ENCODE measurements at places on chromosomes 3 and 15.

GRCh38 chr15:29420188-29420587 lies 150.6 kb upstream of the NSMCE3 start:
- no peak for DNase-seq

DNA sequence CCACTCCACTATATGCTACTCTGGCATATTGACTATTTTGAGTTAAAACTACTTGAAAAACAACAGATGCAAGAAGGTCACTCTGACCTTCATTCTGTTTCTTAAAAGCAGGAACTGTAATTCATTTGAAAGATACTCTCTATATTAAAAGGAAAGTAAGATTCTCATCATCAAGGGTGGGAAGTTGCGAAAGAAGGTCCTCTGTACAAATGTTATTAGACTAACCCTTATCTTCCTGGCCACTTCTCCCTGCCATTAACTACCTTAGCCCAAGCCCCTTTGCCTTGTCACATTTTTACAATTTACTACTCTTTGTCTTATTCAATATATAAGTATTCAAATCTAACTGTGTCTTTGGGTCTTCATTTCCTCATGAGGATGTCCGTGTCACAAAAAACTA lies 16.1 kb downstream of the SIDT1 start:
- DNase-seq, result no peak

GRCh38 chr3:169607949-169608348 lies 55.6 kb downstream of the MECOM start:
- DNase-seq, result no peak

DNA sequence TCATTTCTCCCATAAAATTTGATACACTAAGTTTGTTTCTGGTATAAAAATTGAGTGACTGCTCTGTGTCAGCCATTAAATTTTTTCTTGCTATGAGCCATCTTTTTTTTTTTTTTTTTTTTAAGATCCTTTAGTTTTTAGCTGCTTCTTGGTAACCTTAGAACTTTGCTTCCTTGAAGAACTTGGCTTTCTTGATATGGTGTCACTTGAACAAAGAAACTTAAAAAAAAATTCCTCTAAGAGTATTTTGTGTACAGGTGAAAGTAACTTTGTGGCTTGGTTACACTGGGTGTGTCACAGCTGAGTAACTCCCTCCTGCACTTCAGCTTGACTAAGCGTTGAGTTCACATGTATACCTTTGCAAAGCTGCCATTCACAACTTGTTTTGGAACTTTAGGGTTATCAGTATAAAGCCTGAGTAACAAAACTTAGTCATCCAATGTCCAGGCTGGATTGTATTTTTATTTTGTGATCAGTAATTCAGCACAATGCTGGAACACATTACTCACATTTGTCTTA lies 6.5 kb downstream of the CHD2 start:
- DNase-seq, result no peak

GRCh38 chr3:55065331-55065730 lies 137.5 kb upstream of the LRTM1 start:
- no peak for DNase-seq

- DNase-seq, result no peak
These were observed 149.2 kb upstream of the MITF start for GRCh38 chr3:69590111-69590510.

GRCh38 chr15:70643783-70644125 lies 119.6 kb downstream of the UACA start:
- DNase-seq, result no peak

GRCh38 chr15:63402498-63403253 lies 21.0 kb upstream of the CA12 start:
- DNase-seq, result no peak

- DNase-seq, result no peak
These were observed 158.5 kb downstream of the FBLN2 start for GRCh38 chr3:13707456-13707855.

DNA sequence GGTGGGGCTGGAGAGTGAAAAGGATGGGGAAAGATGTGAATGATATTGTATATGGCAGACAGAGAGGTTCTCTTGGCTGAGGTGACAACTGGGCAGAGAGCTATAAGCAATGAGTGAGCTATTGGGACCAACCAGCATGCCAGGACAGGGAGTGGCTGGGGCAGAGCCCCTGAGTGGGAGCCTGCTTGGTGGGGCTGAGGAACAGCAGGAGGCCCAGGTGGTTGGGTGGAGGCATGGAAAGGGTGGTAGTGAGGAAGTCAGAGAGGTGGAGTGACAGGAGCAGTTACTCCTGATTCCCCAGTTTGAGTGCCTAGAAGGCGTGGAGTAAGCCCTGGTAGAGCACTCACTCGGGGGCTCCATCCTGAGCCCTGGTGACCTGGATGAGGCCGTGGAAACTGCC lies 15.5 kb upstream of the TNFAIP8L3 start:
- no peak for DNase-seq

GRCh38 chr3:51550080-51550819 lies 11.7 kb downstream of the RAD54L2 start:
- no peak for DNase-seq

GRCh38 chr15:100726421-100727190 lies 124.2 kb downstream of the ASB7 start:
- no peak for DNase-seq

DNA sequence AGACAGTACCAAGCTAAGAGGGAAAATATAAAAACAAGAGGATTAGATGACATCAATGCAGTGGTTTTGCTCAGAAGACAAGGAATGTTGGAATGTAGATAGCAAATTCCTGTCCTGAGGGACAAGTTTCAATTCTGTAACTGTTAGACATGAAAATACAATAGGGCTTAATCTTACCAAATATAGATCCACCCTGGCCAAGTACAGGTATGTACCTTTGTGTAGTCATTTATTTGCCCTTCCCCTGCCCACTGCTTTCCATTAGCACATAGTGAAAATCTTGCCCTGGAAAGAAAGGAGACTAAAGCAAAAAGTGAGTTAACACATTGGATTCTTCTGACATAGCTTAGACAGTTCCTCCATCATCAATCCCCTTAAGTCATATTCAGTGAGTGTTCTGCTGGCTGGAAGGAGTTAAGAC lies 389.0 kb upstream of the THBS1 start:
- no peak for DNase-seq

- DNase-seq, result no peak
These were observed 192.2 kb upstream of the MME start for GRCh38 chr3:154887869-154888268.

GRCh38 chr15:37425541-37425940 lies 325.2 kb upstream of the MEIS2 start:
- DNase-seq, result no peak

GRCh38 chr3:53065841-53066480 lies 20.1 kb upstream of the SFMBT1 start:
- peak; percentile 73 for DNase-seq

DNA sequence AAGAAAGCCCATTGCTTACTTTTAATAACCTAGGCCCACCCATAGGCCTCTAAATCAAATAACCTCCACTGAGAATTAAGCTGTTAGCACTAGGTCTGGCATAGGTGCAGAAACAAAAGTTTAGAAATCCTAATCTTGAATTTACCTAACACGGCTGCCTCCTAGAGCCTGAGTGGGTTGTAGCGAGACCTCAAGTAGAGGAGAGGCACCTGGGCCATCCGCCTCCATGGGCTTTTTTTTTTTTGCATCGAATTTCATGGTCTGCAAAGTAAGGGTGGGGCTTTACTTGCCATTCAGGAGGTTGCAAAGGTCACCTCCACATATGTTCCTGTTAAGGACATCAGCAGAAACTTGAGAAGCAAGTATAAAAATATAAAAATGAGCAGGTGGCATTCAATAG lies 6.6 kb upstream of the TPM1 start:
- no peak for DNase-seq

DNA sequence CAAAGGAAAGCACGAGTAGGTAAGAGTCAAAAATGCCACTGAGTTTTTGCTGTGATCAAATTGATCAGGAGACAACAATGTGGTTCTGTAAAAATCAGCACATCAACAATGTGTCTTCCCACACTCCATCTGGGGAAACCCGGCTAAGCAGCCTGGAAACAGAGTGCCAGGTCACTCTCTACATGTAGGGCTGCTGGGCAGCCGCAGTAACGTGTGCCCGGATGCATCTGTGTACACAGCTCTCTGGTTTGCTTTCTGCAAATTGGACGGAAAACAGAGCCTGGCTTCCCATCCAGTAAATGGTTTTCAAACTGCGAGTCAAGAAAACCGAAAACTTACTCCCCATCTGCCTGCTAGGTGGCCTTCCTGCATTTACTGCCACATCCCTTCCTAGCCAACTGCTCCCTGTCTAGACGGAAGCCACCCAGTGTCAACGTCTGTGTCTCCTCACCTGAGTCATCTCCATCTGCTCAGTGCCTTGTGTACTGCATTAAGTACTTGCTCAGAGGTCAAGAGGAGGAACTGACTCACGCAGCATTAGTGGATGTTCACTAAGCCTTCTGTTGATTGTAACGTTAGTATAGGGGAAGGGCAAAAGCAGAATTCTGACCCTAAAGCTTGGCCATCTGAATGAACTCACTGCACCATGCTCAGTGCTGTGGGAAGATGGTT lies 124.1 kb downstream of the TJP1 start:
- DNase-seq, result peak; percentile 89

DNA sequence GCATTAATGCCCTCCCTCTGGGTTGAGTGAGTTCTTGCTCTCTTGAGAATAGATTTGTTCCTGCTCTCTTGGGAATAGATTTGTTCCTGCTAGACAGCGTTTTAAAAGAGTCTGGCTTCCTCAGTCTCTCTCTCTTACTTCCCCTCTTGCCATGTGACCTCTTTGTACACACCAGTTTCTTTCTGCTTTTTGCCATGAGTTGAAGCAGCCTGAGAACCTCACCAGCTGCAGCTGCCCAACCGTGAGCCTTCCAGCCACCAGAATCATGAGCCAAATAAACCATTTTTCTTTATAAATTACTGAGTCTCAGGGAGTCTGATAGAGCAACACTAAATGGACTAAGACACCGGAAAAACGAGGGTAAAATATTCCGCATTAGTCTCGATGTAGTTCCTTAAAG lies 253.6 kb downstream of the CNTN6 start:
- DNase-seq, result no peak

DNA sequence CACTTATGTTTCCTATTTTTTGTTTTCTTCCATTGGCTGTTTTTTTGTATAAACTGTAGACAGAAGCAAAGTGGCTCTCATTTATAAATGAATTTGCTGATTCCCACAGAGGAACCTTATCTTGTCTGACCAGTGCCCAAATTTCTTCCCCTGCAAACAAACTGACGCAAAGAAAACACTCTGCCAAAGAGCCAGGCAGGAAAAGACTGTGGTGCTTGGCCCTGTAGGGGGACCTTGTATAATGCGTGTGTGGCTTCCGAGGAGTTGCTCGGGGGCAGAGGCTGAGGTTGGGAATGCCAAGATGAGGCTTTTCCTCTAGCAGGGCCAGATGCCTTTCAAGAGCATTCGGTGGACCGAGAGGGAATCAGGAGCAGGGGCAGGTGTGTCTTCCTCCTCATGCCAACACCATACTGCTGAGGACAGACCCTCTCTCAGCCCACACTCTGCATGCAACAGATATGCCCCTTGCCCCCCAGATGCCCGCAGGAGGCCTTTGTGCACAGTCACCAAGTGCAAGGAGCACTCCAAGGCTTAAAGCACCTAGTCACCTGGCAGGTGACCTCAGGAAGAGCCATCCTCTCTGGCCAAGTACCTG lies 104.3 kb upstream of the ABHD17C start:
- no peak for DNase-seq

DNA sequence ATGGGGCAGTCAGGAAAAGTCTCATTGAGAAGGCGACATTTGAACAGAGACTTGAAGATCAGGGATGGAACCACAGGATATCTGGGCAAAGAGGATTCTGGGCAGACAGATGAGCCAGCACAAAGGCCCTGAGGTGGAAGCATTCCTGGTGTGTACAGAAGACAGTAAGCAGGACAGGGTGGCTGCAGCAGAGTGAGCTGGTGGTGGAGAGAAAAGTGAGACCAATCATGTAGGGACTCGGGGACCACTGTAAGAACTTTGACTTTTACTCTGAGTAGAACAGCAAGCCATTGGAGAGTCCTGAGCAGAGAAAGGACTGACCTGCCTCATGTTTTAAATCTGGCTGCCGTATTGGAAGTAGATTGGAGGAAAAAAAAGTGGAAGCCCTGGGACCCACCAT lies 29.9 kb upstream of the LRRFIP2 start:
- no peak for DNase-seq

GRCh38 chr3:118057086-118057485 lies 977.6 kb downstream of the IGSF11 start:
- DNase-seq, result no peak

GRCh38 chr3:102577082-102577789 lies 142.4 kb downstream of the ZPLD1 start:
- DNase-seq, result no peak

GRCh38 chr3:121431726-121432517 lies 113.9 kb downstream of the POLQ start:
- DNase-seq, result no peak

DNA sequence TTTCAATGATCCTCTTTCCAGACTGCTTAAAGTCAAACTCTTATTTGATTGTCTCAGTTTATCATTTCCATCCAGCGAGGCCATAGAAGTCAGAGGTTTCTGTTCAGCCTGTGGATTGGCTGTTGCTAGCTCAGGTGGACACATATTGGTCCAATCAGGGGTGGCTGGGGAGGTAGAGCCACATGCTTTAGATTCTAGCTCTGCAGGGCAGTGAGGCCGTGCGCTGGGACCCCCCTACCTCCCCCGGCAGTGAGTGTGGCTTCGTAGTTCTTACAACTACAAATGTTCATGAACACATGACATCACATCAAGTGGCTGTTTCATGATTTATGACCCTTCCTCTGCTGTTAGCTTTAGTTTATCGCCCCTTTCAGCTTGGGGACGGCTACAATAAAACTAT lies 18.0 kb downstream of the APOD start:
- DNase-seq, result no peak

DNA sequence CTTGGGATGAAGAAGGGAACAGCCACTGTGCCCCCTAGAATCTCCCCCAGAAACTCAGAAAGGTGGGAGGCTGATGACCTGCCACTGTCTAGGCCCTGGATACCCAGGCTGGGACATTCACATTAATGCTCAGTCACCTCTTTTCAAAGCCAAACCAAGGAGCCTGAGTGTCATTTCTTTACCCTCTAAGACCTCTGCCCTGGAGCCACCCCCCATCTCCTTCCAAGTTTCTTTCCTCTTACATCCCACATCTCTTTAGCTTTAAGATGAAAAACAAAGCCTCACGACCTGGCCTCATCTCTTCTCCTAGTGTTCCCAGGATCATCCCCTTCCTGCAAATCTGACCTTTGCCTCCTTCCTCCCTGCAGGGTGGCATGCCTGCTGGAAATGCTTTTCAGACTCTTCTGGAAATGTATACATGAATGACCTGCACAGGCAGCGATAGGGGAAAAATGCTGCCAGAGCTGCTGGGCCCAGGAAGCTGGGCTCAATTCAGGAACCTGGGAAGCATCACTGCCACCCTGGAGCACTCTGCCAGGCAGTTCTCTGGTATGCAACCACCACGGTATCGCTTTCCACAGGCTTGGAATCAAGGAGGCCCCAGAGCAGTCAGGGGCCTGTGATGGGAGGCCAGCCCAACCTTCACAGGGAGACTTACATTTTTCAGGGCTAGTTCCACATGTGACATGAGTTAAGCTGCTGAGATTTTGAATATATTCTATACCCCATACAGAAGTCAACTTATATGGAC lies 67.6 kb downstream of the DAPK2 start:
- no peak for DNase-seq
